ENCODE measurements at places on chromosomes 4 and X.

DNA sequence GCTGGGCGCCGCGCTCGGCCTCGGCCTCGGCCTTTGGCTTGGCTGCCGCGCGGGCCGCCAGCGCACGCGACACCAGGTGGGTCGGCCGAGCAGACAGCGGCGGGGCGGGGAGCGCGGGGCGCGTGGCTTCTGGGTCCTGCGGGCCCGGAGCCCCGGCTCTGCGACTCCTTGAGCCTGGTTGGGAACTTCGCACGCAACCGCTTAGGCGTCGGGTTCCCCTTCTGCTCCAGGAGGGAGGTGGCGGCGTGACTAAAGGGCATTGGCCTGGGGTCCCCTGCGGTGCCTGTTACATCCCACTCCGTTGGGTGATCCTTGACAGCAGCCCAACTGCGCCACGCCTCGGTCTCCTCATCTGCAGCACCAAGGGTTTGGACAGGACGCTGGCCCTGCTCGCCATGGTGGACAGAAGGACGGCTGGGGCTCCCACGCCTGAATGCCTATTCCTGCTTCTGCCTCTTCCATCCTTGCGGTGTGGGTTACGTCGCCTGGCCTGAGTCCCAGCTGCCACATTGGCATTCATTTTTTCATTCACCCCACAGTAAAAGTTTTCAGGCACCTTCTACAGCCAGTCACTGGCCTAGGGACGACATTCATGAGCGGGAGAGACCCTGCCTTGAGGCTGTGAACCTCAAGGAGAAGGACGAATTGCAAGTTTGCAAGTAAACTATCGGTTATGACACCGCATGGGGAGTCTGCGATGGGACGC, 631 bp downstream of the EVC start:
- peak; percentile 20 for DNase-seq

DNA sequence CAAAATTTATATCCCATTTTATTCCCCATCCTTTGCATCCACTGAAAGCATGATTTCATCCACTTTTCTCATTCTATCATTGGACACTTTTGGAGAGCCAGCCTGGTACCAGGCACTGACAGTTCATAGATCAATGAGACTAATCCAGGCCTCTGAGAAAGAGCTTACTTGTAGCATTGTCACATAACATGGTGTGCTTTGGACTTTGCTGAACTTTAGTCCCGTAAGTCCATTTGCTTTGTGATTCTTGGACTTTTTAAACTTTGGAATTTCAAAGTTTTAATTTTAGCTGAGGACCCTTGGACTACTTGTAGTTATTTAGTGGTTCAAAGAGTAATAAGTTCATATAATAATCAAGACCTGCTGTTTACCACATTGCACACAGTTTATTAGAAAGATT, 11.5 kb downstream of the LIAS start:
- DNase-seq = no peak

DNA sequence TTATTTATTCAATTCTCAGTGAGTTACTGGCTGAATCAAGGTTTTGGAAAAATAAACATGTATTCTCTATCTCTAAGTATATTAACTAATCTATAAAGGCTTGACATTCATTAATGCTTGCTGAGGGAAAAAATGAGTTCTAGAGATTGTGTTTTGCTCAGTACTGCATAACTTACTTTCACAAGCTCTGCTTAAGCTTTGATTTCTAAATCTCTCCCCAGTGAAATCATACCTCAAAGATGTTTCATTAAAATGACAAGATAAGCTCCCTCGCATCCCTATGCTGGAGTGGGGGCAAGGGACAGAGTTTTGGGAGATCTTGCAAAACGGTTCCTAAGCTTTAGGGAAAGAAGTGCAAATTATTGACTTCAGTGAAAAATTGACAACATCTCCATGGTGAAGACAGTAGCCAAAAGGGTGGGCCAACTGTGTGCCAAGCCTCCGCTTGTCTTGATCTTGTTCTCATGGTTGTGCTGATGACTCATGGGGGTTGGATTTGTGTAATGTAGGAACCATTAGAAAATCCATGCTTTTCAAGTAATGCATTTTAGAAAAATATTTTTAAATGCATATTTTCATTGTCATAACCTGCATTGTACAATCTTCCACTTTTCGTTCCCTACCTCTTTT, 521.4 kb downstream of the RPA4 start:
- DNase-seq = no peak

DNA sequence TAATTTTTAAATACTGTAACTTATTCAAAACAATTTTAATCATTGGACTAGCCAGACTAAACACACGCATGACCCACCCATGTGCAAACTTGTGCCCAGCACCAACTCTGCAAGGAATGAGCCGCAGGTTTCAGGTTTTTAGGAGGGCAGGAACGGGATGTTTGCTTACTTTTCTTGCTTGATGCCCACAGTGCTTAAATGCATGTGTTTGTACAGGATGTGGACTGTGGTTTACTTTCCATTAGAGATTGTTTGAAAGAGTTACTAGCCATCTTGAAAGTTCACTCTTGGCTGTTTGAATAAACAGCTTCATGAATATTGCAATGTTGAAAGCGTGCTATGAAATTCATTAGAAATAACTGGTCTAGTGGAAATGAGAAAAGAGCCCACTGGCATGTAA, 83.3 kb downstream of the STK32B start:
- no peak for DNase-seq

DNA sequence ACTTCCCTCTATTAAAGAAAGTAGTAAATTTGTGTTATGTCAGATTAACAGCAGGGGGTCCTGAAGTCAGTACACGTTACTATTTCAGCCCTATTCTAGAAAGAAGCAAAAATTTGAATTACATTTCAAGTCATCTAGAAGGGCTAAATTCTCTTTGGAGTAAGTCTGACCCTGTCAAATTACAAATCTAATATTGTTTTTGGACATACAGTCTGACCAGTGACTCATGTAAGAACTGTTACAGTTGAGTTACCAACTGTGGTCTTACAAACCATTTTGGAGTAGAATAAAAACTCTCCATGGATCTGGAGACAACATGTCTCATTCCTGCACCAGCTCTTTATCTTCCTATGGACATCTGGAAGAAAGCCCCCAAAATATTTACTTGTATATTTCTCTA, 36.0 kb upstream of the GYPA start:
- DNase-seq = no peak

DNA sequence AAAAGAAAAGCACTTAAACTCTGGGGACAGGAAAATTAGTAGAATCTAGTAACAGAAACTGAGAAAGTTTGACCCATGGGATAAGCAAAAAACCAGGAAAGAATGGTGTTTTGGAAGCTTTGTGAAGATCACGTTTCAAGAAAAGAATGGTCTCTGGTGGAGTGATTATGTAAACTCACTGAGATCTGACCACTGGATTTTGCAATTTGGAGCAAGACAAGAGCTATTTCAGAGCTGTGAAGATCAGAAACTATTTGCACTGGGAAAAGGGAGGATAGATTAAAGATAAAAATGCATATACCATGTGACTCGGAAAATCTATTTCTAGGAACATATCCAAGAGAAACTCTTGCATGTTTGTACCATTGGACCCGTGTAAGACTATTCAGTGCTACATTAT, 4.3 kb downstream of the TMPRSS11D start:
- DNase-seq = no peak

DNA sequence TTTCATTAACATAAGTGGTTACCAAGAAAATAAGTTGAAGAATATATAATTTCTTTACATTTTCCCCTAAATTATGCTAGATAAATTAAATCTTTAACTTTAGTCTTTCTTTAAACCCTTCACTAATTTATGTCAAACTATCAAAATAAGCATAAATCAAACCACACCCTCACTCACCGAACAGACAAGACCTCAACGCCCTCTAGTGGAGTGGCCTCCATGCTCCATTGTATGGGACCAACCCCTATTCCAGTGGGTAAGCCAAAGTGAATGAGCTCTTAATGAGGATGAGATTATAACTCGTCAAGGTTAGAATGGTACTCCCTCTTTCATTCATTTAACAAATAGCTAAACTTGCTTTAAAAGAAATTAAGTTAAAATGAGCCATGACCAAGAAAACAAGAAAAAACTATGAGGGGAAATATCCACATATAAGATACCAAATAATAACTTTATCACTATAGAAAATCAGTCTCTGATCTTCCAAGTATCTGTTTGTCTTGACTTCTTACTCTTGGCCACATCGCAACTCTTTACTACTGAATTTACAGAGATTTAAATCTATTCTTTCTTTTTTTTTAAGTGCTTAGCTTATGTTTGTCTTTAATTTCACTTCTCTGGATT, 15.6 kb upstream of the BBS12 start:
- DNase-seq = peak; percentile 85

DNA sequence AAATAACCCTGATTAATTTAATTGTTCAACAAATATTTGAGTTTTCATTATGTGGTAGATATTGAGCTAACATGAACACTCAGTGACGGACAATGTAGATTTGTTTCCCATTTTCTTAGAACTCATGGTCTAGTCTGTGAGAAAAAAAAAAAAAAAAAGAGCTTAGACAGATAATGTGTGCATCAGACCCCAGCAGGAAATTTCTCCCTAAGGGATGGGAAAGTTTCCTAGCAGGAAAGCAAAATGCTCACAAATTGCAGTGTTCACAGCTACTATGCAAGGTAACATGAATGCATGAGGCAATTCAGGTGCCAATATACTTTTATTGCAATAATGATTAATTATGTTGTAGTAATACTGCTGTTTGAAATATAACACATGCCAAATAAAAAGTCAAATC, 843.2 kb upstream of the SLIT2 start:
- DNase-seq = no peak

GRCh38 chr4:129328162-129328561, 232.2 kb downstream of the C4orf33 start:
- DNase-seq = no peak

- DNase-seq = no peak
These were observed 22.5 kb downstream of the FAM241A start for GRCh38 chr4:112167794-112168193.

- no peak for DNase-seq
These were observed at the start of gene FAM13A for GRCh38 chr4:89056953-89057398. Gene FAM13A, minus strand, starts transcription at chr4:89057185. Its CDS starts 221 bp downstream, at chr4:89056964.

DNA sequence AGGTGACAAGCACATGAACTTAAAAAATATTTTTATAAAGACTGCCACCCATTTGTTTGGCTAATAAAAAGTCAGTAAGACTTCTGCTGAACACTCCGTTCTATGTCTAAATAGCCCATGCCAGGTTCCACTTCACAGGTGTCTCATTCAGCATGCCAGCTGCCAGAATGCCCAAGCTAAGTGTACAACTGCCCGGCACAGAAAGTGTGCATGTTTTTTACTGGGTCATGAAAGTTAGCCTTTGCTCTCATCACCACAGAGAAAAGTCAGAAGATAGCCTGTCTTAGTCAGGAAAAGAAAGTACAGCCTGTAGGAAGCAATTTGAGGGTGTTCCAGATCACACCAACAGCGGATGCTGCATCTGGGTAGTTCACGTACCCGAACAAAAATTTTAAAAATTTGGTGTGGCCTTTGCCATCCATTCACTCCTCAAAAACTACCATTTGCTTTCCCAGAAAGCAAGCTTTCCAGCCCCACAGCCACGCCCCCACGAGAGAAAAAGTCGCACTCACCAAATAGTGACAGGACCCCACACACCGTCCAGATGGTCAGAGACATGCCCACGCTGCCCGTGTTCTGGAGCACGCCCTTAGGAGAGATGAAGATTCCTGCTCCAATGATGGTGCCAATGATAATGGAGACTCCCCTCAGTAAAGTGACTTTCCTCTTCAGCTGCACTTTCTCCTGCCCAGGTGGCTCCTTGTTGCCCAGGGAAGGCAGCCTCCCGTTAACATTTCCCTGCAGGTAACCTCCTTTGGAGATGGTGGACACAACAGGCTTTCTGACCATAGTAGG, 671 bp downstream of the SLC7A11 start:
- peak; percentile 18 for DNase-seq

GRCh38 chrX:28847423-28847822, 260.2 kb downstream of the IL1RAPL1 start:
- DNase-seq = no peak

- DNase-seq = no peak
These were observed 51.4 kb downstream of the ATOH1 start for GRCh38 chr4:93879919-93880318.

DNA sequence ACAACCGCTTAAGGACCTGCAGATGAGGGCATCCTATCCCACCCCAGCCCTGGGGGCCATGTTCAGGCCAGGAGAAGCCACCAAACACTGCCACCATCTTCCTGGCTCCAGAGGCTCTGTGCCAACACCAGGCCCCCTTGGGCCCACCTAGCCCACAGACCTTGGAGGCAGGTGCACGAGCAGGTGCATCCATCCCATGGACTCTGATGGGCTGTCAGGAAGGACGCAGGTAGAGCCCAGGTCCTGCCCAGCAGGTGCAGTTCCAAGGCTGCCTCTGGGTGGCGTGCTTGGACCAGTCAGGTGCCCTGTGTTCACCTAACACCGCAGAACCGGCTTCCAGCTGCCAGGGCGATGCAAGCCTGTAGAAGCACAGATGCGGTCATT, 22.8 kb upstream of the PDE6B start:
- peak; percentile 88 for DNase-seq

DNA sequence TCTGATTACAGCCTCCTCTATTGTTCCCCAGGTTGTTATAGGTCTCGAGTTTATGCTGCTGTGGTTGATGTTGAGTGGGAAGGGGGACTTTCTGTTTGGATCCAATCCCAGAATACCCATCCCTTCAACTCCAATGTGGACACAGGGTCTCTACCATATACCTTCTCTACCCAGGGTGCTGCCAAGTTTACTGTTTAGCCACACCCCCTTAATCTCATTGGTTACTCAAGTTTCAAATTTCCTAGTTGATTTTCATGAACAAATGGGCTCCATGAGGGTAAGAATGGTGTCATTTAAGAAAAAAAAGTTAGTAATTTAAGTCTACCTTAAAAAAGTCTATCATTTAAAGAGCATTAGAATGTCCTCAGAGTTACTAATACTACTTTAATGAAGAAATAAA, 3.6 kb upstream of the SPP1 start:
- no peak for DNase-seq

- DNase-seq = no peak
These were observed 41.0 kb downstream of the LDB2 start for GRCh38 chr4:16857425-16857824.

- DNase-seq = no peak
These were observed 112.5 kb downstream of the PCDH7 start for GRCh38 chr4:30832639-30833038.

DNA sequence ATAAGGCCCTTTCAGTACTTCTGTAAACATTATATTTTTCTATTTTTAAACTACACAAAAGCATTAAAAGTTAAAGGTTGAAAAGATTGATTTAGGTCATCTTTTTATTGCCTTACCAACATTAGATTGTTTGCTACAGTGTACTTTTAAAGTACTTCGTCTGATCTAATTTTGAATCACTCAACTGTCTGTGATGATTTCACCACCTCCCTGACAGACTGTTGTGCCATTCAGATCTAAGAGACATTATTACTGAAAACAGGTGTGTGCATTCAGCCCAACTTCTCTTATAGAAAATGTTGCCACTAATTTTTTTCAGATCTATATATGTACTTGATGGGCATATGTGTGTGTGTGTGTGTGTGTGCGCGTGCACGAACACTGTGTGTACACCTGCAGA, 39.3 kb downstream of the GASK1B start:
- DNase-seq = no peak

- no peak for DNase-seq
These were observed 42.0 kb upstream of the MAPK10 start for GRCh38 chr4:86401826-86402225.
